ENCODE measurements at places on chromosomes 6 and 20.

DNA sequence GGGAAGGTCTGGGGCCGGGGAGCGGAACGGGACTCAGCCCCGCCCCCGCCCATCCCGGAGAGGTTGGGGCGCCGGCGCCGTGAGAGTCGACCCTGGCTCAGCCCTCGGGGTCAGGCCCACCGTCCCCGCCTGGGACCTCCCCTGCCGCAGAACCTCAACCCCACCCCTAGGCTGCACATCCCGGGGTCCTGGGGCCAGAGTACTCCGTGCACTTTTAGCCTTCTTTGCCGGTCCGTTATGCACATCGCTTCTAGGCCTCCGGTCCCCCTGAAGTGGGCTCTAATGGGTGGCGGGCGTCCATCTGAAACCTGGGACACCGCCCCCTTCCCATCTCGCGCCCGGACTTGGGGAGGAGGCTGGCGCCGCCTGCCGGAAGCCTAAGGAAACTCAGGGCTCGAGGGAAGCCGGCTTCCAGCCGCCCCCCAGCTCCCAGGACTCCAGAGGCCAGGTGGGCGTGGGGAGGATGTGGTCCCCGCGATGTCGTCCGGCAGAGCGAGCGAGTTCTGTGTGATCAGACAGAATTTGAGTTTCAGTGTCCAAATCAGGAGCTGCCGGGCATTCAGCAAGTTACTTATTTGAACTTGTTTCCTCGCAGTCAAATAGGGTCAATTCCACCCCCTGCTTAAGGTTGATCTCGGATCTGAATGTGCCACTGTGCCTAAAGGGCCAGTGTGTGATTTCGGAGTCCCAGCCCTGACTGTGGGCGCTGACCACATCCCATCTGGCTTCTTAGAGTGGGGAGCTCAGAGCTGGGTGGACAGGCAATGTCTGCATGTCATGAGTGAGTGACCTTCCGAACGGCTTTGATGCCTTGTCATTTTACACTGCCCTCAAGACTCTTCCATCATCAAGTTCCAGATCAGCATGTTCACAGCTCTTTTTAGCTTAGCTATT is 47.6 kb downstream of the CPXM1 start:
- no peak for DNase-seq

GRCh38 chr6:142218446-142218845 is 71.4 kb downstream of the VTA1 start:
- no peak for DNase-seq

GRCh38 chr6:136037242-136037875 is 185.9 kb downstream of the PDE7B start:
- no peak for DNase-seq

GRCh38 chr6:235763-236360 is 56.4 kb upstream of the DUSP22 start:
- DNase-seq = peak; percentile 47

All from stimulated activated CD8-positive, alpha-beta memory T cell treated with anti-CD3 and anti-CD28 coated beads, Interleukin-12 subunit alpha, Interleukin-12 subunit beta, amount 100 ng/mL, for 4 hours (primary cell).